ENCODE measurements at places on chromosomes 1 and 21.
A peak's percentile ranks its signal among the peaks of the same experiment; 100 is the strongest.

- no peak for DNase-seq
Observed at GRCh38 chr1:164261691-164262240, 297.2 kb upstream of the PBX1 start.

DNA sequence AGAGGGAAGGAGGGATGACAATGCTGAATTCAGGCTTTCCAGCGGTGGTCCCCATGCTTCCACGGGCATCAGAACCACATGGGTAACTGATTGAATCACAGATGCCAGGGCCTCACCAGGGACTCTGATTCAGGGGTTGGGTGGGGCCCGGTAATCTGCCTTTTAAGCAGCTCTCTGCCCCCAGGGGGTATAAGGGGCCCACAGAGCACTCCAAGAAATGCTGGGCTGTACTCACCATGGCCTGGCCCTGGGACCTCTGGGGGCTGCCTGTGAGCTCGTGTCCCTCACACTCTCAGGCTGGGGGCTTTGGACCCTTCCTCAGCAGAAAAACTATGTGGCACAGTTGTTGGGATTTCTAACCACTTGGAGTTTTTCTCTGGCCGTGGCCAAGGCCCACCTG, 70.6 kb downstream of the ARHGEF10L start:
- no peak for DNase-seq

GRCh38 chr1:67058761-67059160, 4.8 kb upstream of the SLC35D1 start:
- no peak for DNase-seq

- no peak for DNase-seq
Observed at GRCh38 chr1:56098946-56099345, 480.4 kb downstream of the PLPP3 start.

GRCh38 chr1:14180738-14181137, 417.7 kb upstream of the KAZN start:
- no peak for DNase-seq

- no peak for DNase-seq
Observed at GRCh38 chr1:112706505-112707220, at the start of gene RHOC. RHOC (minus strand) TSS chr1:112707127; CDS start chr1:112703799, 3,328 bp downstream.

- DNase-seq = no peak
Observed at GRCh38 chr1:169098380-169098779, 8.1 kb upstream of the ATP1B1 start.

GRCh38 chr1:4658643-4659628, 4.5 kb downstream of the AJAP1 start:
- DNase-seq = no peak

DNA sequence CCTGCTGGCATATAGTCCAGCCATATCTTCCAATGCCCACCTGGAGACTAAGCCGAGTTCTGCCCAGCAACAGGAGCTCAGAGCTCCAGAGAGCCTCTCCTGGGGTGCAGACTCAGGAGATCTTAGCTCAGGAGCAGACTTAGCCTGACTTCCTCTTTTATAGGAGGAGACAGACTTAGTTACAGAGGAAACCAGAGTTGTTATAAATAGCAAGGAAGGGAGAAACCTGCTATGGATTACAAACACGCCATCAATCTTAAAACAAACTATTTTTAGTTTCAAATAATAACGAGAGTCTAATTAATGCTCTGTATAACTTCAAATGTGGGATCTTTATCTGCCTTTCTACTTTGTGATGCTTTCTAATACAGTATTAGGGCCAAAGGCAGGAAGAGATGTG, 3.3 kb upstream of the KIF21B start:
- DNase-seq = no peak

- DNase-seq = no peak
Observed at GRCh38 chr1:67939186-67939743, 106.0 kb upstream of the GNG12 start.

DNA sequence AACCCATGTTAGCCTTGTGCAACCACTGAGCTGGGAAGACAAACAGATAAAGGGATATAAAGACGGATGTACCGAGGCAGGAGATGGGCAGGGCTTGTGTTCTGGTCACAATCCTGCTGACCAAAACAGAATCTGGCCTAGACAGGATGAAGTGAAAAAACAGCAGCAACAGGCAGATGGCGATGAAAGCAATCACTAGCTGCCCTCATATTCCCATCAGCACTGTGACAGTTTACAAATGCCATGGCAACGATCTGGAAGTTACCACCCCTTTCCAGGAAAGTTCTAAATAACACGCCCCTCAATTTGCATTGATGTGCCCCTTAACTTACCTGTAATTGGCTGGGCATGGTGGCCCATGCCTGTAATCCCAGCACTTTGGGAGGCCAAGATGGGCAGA, 40.6 kb upstream of the CD46 start:
- DNase-seq = no peak

DNA sequence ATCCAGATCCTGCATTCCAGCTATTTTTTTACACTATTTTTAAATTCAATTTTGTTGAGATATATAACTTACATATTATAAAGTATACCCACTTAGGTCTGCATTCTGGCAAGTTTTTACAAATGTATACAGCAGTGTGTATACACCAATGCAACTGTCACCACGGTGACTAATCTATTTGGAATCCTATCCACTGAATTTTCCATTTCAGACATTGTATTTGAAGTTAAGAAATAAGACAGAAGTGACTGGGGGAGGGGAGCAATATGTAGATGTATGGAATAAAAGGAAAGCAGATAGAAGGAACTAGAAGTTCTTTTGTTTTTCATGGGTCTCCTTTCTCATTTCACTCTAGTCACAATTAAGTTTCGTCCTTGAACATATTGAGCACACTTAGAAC, 431.5 kb upstream of the CHRM3 start:
- no peak for DNase-seq

DNA sequence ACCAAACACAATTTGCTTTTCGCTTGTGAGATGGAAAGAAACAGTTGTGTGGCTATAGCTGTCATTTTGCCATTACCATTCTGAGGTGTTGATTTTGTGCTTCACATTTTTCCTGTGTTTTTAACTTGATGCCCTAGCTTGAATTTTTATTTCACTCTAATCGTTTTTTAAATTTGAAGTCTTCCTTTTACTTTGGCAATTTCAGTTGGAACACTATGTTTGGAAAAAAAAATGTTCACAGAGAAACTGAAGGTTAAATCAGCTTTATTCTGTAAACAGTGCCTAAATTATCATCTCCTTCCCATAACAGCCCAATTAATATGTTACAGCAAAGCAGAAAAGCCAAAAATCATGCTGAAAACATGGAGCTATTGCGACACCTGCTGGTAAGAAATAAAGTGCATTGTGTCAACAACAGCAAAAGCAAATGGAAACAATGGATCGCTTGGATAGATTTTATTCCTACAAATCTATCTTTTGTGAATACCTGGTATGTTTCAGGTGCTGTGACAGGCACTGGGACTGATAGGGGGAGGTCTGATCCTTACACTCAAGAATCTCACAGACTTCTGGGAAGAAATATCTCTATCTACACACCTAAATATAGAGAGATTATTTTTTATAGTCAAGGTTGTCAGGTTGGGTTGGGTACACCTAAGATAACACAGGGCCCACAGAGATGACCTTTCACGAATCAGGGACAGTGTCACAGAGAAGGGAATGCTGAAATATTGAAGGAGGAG, 16.2 kb upstream of the ERICH3 start:
- no peak for DNase-seq

DNA sequence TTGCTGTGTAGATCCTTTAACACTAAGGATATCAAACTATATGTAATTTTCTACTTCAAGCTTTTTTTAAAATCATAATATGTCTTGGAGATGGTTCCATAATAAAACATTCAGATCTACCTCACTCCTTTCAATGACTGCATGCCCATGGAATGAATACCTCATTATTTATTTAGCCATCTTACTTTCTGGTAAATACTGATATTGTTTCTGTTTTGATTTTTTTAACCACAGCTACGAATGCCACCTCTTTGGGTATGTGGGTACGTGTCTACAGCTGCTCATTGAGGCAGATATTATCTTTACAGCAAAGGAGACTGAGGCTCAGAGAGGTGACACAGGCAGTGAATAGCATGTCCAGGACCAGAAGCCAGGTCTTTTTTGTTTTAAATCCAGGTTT, 215.7 kb downstream of the ST6GALNAC3 start:
- no peak for DNase-seq

- DNase-seq = no peak
Observed at GRCh38 chr21:38377165-38378088, 120.6 kb downstream of the KCNJ15 start.

- no peak for DNase-seq
Observed at GRCh38 chr21:26836528-26836927, 8.7 kb downstream of the ADAMTS1 start.

- peak; percentile 13 for DNase-seq
Observed at GRCh38 chr1:167533851-167534300, 15.5 kb upstream of the CD247 start.

GRCh38 chr1:18951416-18951815, 5.1 kb downstream of the IFFO2 start:
- DNase-seq = no peak

- DNase-seq = no peak
Observed at GRCh38 chr1:63189677-63190076, 132.7 kb upstream of the FOXD3 start.

DNA sequence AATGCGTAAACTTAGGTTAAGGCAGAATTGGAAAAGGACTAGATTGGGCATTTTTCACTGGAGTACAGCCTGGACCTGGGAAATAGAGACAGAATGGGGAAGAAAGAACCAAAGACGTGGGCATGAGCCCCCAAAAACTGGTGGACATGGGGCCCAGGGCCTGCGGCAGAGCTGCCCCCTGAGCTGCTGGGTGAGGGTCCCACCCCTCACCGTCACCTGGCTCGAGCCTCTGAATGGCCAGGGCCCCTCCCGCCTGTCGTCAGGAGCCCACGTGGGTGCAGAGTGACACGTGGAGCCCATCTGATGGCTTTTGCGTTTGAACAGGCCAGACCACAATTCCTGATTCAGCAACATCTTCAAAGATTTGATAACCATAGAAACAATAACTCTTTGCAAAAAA, 360.9 kb upstream of the VAMP3 start:
- DNase-seq = no peak

DNA sequence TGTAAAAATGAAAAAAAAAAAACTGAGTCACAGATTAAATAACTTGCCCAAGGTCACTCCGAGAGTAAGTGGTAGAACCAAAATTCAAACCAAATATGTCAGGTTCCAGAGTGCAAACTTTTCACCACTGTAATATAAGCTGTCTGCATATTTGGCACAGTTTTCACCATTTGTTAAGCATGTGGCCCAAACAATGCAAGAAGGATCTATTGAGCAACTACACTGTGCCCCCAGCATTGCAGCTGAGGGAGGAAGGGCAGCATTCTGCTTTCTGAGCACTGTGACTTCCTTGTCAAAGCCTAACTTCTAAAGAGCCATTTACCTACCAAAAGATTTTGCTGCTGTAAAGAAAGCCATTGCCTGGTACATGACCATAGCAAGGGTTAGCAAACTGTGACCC, 133.4 kb downstream of the SYT2 start:
- DNase-seq = no peak

- no peak for DNase-seq
Observed at GRCh38 chr1:226123591-226124471, 61.3 kb downstream of the H3-3A start.

DNA sequence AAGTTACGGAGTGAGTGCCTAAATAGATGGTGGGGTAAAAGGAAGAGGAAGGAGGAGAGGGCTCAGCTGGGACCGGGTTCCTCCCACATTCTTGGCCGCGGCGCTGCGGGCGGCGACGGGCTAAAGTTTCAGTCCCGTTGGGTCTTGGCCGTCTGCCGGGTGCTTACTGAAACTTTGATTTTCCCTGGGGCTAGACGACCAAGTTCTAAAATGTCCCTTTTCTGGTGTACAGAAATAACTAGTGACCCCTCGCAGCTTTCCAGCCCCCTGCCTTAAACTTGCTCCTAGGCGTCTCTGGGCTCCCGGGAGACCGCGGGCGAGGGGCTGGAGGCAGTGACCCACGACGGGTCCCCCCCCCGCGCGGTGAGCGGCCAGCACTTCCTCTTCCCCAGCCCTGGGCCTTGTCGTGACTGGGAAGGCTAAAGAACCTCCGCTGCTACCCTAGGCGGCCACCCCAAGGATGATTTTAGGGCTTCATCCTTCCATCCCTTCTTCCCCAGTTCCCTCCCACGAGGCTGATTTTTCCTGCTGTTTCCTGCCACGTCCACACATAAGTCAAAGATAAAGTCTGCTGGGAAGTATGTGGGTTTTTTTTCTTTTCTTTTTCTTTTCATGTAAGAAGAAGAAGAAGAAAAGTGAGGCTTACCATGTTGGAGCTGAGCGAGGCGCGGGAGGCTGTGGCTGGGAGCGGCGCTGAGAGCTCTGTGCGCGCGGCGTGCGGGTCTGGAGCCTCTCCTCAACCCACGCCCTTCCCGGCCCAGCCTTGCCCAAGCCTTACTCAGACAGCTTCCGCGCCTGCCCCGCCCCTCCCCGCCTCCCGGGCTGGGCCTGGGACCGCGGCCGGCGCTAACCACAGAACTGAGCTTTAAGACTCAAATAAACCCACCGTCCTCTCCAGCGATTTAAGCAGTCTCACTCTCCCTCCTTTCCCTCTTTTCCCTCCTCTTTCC, at the start of gene S100A11:
Gene S100A11 (minus strand): TSS at position 738 of the 950 bp plus-strand sequence. CDS start 89 bp downstream, at position 649.
- peak; percentile 81 for DNase-seq

DNA sequence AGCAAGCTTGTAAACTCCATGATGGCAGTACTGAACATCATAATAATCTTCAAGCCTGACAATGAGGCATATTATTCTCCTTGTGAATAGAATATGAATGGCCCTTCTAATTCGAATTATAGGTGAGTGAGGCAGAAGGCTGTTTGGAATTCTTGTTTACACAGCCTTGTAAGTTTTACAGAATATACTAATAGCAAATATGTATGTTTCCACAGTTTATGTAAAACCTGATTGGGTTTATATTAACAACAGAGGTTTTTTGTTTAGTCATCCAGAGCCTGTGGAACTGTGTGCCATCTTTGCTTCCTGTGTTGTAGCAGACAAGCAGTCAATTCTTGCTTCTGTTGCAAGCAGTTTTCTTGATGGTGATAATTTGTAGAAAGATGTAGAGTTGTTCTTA, 8.0 kb downstream of the OSBPL9 start:
- no peak for DNase-seq

GRCh38 chr21:45236481-45236880, 51.2 kb downstream of the POFUT2 start:
- no peak for DNase-seq

GRCh38 chr1:75616436-75617433, 5.8 kb upstream of the SLC44A5 start:
- no peak for DNase-seq

GRCh38 chr1:158185770-158186169, 5.1 kb downstream of the CD1D start:
- no peak for DNase-seq

GRCh38 chr1:192485692-192486436, 89.7 kb upstream of the RGS1 start:
- DNase-seq = no peak
